ENCODE measurements at places on chromosomes 7 and 10.
A peak's percentile ranks its signal among the peaks of the same experiment; 100 is the strongest.

- no peak overlapping the region for H3K27ac ChIP-seq
- H3K4me1 ChIP-seq = no peaks in the 10 kb centered on the region
- no peak overlapping the region for H3K4me3 ChIP-seq
- no peaks in the 10 kb centered on the region for H3K36me3 ChIP-seq
- DNase-seq = no peak
- no peaks in the 10 kb centered on the region for H3K27me3 ChIP-seq
Observed at GRCh38 chr10:130559547-130559880, 423.3 kb downstream of the GLRX3 start.

- peaks cover 28% of the 10 kb centered on the region for H3K36me3 ChIP-seq
- H3K27ac ChIP-seq = no peak overlapping the region
- no peaks in the 10 kb centered on the region for H3K27me3 ChIP-seq
- no peak for DNase-seq
Observed at GRCh38 chr7:149440222-149440621, 20.6 kb downstream of the ZNF777 start.

GRCh38 chr10:128318366-128318765 is 192.1 kb upstream of the MKI67 start:
- no peaks in the 10 kb centered on the region for H3K36me3 ChIP-seq
- H3K27me3 ChIP-seq = peaks cover 7% of the 10 kb centered on the region
- H3K4me1 ChIP-seq = no peaks in the 10 kb centered on the region
- no peak overlapping the region for H3K4me3 ChIP-seq

DNA sequence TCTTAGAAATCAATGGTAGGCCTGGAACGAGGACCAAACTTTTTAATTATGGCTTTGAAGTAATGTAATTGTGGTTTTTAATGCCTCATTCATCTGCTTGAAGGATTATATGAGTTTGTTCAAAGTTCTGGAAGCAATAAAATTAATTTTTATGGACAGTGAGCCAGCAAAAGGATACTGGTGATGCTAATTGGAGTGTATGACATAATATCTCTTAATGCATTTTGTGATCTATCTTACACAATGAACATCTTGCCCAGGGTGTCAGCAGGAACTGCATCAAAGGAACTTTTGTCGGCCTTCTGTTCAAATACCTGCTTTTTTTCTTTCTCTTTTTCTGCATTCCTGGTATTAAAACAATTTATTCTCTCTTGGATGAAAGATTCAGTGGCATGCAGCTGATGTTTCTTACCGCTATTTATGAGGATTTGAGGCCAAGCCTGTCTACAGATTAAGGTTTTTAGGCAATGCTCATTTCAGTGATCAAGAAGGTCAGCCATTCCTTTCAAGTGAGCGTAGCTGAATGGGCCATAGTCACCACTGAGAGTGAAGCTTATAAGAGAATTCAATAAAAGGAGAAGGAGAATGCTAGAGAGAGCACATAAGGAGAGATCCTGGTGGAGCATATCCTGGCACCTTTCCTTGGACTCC is 974.8 kb downstream of the SORCS3 start:
- H3K27me3 ChIP-seq = no peaks in the 10 kb centered on the region
- H3K36me3 ChIP-seq = no peaks in the 10 kb centered on the region
- H3K4me3 ChIP-seq = no peak overlapping the region
- DNase-seq = no peak

DNA sequence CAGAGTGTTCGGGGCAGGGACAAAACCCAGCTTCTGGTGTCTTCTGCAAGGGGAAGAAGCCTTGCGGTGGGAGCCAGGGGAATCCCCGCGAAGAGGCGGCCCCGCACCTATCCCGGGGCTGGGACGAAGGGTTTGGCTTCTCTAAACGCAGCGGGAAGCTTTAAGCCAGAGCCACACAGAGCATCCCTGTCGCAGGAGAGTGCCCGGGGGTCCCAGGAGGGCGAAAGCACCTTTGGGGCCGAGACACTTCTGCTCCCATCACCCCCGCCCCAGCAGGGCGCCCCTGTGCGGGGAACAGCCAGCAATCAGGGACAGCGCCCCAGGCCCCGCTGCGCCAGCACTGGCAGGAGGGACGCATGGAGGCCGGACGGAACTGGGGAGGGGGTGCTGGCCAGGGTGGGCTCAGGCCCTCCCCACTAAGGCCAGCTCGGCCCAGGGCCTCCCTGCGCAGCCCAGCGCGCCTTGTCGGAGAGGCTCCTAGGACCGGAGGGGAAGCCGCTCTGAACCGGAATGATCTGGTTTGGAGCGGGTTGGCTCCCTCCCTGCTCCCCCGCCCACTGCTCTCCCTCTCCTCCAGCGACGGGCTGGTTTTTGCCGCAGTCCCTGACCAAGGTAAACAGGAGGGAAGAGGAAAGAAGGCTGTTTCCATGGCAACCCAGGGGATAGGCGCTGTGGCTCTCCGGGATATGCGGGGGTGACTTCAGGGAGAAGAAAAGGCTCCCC is 63.9 kb downstream of the TMEM209 start:
- H3K27ac ChIP-seq = no peak overlapping the region
- H3K4me1 ChIP-seq = peaks cover 19% of the 10 kb centered on the region
- no peak for DNase-seq
- H3K4me3 ChIP-seq = peak overlapping the region; percentile 67
- H3K36me3 ChIP-seq = no peaks in the 10 kb centered on the region

GRCh38 chr10:3740157-3740871 is 44.7 kb downstream of the KLF6 start:
- no peaks in the 10 kb centered on the region for H3K27me3 ChIP-seq
- H3K36me3 ChIP-seq = no peaks in the 10 kb centered on the region

DNA sequence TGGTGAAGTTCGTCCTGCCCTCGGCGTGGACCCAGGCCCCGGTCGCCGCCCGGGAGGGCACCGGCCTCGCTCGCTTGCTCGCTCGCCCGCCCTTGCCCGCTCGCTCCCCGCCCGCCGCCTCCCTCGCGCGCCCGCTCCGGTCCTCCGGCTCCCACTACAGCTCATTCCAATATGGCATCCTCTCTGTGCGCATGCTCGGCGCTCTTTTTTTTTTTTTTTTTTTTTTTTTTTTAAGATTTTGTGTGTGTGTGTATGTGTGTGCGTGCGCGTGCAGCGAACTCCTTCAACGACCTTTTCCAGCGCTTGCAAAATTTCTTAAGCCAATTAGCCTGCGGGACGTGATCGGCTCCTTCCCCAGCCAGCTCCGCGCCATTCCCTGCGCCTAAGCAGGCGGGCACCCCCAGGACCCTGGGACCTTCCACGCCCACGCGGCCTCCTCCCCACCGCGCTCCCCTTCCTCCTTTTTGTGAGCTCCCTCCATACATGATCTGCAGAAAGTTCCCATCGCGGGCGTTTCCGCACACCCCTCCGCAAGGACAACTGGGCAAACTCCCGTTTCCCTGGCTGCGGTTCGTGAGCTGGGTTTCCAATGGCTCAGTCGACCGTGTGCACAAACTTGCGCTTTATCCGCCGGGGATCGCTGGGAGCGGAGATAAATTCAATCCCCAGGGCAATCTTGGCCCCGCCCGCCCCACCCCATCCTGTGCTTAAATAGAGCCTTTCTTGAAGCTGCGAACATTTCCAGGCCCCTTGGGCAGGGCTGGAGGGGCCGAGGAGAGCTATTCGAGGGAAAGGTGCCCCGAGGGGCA is at the start of gene SFMBT2:
SFMBT2 (minus strand) TSS at position 173 of the 809 bp plus-strand sequence. CDS start 29,136 bp downstream, outside the sequence.
- peaks cover 65% of the 10 kb centered on the region for H3K27me3 ChIP-seq
- H3K27ac ChIP-seq = peak within 1 kb of the TSS; percentile 61
- peaks cover 53% of the 10 kb centered on the region for H3K4me1 ChIP-seq
- H3K4me3 ChIP-seq = peak within 1 kb of the TSS; percentile 77
- DNase-seq = no peak

Measured in suprapubic skin (tissue), 4 donors.